Left colon (tissue), 2 donors: ENCODE measurements at places on chromosomes 3 and 15.
A peak's percentile ranks its signal among the peaks of the same experiment; 100 is the strongest.

- DNase-seq, result no peak
Measured at GRCh38 chr3:72769758-72770540, 78.3 kb downstream of the SHQ1 start.

- no peak for DNase-seq
Measured at GRCh38 chr3:169969174-169970095, 2.8 kb downstream of the SEC62 start.

DNA sequence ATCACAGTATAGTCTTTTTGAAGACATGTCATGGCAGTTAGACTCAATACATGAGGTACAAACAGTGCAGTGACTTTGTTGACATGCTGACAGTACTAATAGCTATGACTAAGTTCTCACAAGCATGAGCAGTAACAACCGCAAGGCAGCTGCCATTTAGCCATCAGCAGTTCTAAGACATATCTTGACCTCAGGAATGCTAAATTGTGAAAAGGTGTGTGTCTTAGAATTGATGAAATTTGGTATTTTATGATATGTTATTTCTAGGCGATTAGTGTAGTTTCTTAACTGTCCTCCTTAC lies 60.7 kb upstream of the FURIN start:
- no peak for DNase-seq

DNA sequence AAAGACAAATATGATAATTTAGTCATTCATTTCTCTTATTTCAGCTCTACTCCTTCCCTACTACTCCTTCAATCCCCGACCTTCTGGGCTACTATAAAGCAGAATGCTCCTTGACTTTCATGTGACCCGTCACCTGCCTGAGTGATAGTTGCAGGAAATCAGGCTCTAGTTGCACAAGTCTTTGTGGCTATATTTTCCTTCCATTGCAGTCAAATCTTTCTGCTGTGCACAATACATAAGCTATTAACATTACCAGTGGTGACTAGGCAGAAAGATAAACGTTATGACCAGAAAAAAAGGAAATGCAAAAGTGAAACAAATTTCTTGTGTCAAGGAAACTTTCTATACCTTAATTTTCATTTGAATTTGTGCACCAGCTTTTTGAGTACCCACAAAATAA lies 2.3 kb downstream of the SUCNR1 start:
- no peak for DNase-seq

DNA sequence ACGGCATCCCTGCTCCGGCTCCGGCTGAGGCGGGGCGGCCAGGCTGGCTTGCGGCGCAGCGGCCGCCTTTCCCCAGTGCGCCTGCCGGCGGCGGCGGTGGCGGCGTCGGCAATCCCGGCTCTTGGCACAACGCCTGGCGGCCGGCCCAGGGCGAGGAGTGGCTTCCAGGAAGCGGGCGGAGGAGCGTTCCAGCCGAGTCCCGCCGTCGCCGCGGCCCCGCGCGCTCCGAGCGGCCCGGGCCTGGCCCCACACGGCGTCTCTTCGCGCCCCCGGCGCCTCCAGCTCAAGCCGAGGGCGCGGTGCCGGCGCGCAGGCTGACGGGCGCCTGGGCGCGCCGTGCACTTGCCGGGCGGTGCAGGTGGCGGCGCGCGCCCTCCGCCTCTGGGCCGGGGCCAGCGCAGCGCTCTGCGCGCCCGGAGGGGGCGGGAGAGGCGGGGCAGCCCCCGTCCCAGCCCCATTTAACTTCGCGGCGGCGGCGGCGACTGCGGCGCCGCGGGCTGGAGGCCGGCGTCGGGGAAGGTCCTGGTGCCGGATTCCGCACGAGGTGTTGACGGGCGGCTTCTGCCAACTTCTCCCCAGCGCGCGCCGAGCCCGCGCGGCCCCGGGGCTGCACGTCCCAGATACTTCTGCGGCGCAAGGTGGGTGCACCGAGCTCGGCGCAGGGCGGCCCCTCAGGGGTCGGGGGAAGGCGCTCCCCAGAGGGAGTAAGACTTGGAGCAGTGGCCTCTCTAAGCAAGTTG lies at the start of gene ADAMTSL3:
ADAMTSL3 (plus strand) TSS at position 485 of the 740 bp plus-strand sequence. CDS start 1,639 bp downstream, outside the sequence.
- DNase-seq, result peak; percentile 47

DNA sequence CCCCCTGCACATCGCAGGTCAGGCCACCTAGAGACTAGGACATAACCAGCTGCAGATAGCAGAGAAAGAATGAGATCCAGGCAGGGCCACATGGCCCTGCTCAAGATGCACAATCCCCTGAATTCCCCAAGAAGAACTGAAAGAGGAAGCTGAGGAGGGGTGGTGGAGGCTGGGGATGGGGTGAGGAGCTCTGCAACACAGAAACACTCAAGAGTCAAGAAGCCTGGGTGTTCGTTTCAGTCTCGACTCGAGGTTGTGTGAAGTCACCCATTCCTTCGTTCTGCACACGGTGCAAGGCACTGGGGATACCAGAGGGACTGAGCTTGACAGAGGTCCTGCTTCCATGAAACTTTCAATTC lies 62.0 kb downstream of the TLE3 start:
- DNase-seq, result no peak
